Activated T-helper 1 cell treated with anti-CD3 and anti-CD28 coated beads, Interleukin-2, amount 50 U/mL, for 16 hours (primary cell): ENCODE measurements at places on chromosomes 2 and 18.

GRCh38 chr2:205659922-205660321 lies 22.4 kb upstream of the NRP2 start:
- no peak for DNase-seq

DNA sequence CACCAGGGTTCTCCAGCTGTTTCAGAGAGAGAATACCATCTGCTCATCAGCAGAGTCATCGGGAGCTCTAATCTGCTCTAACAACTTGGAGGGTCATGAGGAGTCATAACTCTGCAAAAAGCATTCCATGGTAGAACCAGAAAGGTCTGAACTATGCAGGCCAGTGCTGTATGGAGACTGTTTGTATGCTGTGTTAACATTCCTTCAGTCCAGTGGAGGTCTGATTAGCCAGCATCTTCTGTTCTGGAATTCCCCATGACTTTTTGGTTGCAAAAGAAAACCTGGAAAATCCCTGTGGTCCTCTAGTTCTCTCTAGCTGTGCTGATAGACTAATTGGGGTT lies 9.4 kb upstream of the ITGB6 start:
- DNase-seq, result no peak

- DNase-seq, result no peak
These were observed 436.4 kb downstream of the ZNF521 start for GRCh38 chr18:24915547-24915946.

GRCh38 chr2:53913721-53914120 lies 54.0 kb upstream of the GPR75 start:
- DNase-seq, result no peak

- no peak for DNase-seq
These were observed 141.3 kb upstream of the LYPD1 start for GRCh38 chr2:132811148-132811915.

DNA sequence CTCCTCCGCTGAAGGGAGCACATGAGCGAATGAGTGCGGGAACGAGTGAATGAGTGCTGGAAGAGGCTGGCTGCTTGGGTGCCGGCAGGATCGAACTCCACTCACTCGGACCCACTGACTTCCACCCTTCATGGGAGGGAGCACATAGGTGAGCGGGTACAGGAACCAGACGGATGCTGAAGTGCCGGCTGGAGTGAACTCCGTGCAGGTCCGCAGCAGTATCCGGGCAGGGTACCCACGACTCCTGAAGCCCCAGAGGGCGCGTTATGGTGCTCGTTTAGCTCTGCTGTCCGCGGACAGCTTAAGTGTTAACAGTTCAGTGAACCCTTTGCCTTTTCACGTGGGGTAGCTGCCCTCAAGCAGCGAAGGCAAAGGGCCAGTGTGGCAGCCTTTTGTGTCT lies 23.2 kb downstream of the RPRM start:
- DNase-seq, result no peak

- no peak for DNase-seq
These were observed 86.9 kb downstream of the VSNL1 start for GRCh38 chr2:17627434-17627833.

DNA sequence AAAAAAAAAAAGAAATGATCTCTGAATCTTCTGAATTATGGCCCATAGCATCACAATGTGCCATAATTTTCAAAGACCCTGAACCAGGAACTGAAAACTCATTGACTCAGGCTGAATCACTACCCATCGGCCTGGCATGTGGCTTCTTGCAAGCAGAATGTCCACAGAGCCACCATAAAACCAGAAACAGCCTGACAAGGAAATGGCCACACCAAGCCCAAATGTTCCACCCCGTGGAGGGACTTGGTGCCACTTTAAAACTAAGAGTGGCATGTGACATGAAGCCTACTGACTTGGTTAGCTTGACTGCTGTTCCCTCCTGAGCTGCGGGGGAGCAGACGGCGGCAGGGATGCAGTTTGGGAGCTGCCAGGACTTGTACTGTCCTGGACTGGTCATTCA lies 71.2 kb upstream of the RBM44 start:
- DNase-seq, result no peak

- no peak for DNase-seq
These were observed 121.5 kb downstream of the RTN4 start for GRCh38 chr2:54928719-54929118.

GRCh38 chr2:235608200-235608887 lies 114.5 kb downstream of the AGAP1 start:
- DNase-seq, result no peak

DNA sequence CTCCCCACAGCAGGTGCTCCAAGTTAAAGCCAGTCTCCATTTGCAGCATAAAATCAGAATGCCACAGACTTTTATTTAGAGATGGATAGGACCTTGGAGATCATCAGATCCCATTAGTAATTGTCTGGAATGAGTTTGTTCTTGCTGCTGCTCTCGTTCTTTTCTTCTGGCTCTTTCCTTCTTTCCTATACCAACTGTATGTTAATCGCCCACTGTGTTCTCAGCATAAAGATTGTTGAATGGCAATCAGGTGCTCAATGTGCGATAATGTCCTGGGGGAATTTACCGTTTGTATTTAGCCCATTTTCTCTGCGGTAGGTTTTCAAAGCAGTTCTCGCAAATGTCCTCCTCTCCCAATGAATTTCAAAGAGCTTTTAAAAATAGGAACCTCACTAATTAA lies 3.3 kb downstream of the GPR39 start:
- DNase-seq, result no peak

DNA sequence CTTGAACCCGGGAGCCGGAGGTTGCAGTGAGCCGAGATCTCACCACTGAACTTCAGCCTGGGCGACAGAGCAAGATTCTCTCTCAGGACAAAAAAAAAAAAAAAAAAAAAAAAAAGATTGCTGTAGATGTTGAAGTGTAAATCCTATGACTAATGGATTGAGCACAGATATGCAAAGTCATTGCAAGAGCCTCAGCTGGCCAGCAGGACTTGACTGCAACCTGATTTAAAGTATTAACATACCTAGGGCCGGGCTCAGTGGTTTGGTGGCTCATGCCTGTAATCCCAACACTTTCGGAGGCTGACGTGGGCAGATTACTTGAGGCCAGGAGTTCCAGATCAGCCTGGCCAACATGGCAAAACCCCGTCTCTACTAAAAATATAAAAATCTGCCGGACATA lies 103.4 kb upstream of the MSH2 start:
- DNase-seq, result no peak

GRCh38 chr2:67076239-67076624 lies 320.9 kb upstream of the ETAA1 start:
- no peak for DNase-seq
